ENCODE measurements at places on chromosomes 5 and 9. TPM values are rescaled to one million over a fixed set of nuclear protein-coding genes. Genes with fewer than 3 reads are reported as not detected.

BNIP1 gene
- 29.4 TPM for total RNA-seq

PDE8B gene
- 0.14 TPM for total RNA-seq

DNA sequence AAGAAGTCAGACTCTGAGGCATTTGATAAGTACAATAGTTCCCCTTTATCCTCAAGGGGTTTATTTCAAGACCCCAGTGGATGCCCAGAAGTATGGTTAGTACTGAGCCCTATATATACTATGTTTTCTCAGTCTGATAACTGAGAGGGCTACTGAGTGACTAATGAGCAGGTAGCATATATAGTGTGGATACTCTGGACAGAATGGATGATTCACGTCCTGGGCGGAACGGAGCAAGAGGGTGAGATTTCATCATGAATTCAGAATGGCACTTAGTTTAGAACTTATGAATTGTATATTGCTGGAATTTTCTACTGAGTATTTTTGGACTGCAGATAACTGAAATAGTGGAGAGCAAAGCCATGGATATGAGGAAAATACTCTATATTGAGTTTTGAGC, 457.6 kb downstream of the PLK2 start:
- no peak overlapping the region for H3K27ac ChIP-seq
- DNase-seq = no peak
- no peaks in the 10 kb centered on the region for H3K36me3 ChIP-seq
- H3K4me1 ChIP-seq = no peaks in the 10 kb centered on the region

DNA sequence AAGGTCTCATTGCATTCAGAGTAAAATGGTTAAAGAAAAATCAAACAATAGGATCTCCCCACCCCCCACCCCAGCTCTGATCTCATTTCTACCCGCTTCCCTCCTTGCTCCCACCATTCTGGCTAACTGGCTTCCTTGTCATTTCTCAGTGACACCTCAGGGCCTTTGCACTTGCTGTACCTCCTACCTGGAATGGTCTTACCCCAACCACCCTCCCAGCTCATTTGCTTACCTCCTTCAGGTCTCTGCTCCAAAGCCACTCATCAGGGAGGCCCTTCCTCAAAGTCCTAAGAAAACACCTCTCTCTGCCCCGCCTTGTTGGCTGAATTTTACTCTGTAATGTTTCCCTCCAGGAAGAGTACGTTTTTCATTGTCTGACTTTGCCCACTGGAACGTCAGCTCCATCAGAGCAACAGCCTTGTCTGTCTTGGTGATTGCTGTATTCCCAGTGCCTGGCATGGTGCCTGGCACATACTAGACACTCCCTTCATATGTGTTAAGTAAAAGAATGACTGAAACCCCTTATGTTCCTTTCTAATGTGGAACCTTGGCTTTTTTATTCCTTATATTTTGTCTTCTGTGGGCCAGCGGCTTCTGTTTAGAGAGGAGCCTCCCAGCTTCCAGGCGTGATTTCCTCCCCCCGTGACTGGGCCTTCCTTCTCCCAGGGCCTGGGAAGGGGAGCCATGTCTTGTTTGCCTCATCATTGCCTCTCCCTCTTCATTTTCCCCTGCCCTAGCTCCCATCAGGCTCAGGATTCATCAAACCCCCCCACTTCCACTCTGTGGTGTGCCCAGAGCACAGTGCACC, 26.9 kb downstream of the NEURL1B start:
- no peak overlapping the region for H3K4me3 ChIP-seq
- no peak overlapping the region for H3K27ac ChIP-seq
- no peaks in the 10 kb centered on the region for H3K27me3 ChIP-seq
- no peaks in the 10 kb centered on the region for H3K4me1 ChIP-seq
- no peak for DNase-seq

- no peak overlapping the region for H3K27ac ChIP-seq
- no peaks in the 10 kb centered on the region for H3K27me3 ChIP-seq
- no peak overlapping the region for H3K4me3 ChIP-seq
These were observed 16.4 kb downstream of the C5orf63 start for GRCh38 chr5:127056896-127057295.

All from activated naive CD4-positive, alpha-beta T cell treated with anti-CD3 and anti-CD28 coated beads for 36 hours (primary cell).